A549 treated with CpdA at 1 μM for 4 hours (cell line): ENCODE measurements at places on chromosomes 6 and 20. TPM values are rescaled to one million over a fixed set of nuclear protein-coding genes. Genes with fewer than 3 reads are reported as not detected.

Gene ANKRD66
- not detected in 5 replicates for total RNA-seq

Gene RCAN2
- not detected in 5 replicates for total RNA-seq

Gene LY6G6C
- total RNA-seq, result 0.11 TPM in 1 of 5 replicates, not detected in the others

Gene TSHZ2
- total RNA-seq, result not detected in 5 replicates

Gene TMEM14B
- total RNA-seq, result 137 to 161 TPM (median 145 TPM) in 5 replicates

Gene PPP1R14C
- total RNA-seq, result 0.67 to 0.83 TPM (median 0.79 TPM) in 5 replicates

Gene FOXA2
- total RNA-seq, result 12.1 to 20.9 TPM (median 18.2 TPM) in 5 replicates

Gene SLC32A1
- total RNA-seq, result not detected in 5 replicates

Gene AKIRIN2
- total RNA-seq, result 33.0 to 50.6 TPM (median 45.4 TPM) in 5 replicates

Gene CEBPB
- 75.4 to 222 TPM (median 175 TPM) in 5 replicates for total RNA-seq

Gene DDO
- total RNA-seq, result 0.03 to 0.20 TPM (median 0.10 TPM) in 3 of 5 replicates, not detected in the others

Gene C6orf52
- total RNA-seq, result 1.7 to 3.2 TPM (median 2.1 TPM) in 5 replicates

Gene C6orf15
- total RNA-seq, result not detected in 5 replicates
